Activated CD4-positive, alpha-beta T cell treated with anti-CD3 and anti-CD28 coated beads for 48 hours (primary cell): ENCODE measurements at places on chromosomes 11 and 22.

GRCh38 chr22:35568751-35569739 lies 28.4 kb downstream of the RASD2 start:
- DNase-seq = no peak

DNA sequence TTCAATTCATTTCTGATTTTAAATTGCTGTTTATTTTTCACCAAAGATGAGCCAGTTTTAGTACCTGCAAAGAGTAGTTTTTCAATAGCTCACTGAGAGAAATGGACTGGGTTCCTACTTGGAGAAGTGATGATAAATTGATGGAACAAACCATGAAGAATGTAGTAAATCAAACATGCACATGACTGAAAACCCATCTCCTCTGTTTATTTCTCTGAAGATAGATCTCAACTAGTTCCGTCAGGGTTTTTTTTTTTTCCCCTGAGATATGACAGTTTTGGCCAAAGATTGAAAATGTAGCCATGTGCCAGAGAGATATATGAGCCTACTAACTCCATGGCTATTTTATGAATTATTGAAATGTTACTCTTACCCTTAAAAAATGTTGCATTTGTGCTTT lies 239.6 kb downstream of the DDX10 start:
- no peak for DNase-seq

DNA sequence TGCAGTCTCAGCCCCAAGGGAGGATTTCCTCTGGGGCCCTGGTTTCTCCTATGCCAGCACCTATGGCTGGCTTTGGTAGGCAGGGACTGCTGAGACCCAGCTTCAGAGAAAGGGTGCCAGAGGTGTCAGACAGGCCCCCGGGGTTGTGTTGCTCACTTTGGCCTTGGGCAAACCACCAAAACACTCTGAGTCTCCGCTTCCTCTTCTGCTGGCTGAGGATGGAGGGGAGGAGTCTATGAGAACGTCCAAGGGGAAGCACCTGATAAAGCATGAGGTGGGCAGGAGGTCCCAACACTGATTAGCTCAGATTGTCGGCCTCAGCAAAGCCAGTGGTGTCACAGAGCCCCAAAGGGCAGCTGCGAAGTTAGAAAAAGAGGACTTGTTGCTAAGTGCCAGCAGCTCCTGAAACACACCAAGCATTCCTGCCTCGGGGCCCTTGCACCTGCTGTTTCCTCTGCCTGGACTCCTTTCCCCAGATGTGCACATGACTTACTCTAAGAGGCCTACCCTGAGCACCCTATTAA lies 10.5 kb downstream of the SMTNL1 start:
- no peak for DNase-seq

DNA sequence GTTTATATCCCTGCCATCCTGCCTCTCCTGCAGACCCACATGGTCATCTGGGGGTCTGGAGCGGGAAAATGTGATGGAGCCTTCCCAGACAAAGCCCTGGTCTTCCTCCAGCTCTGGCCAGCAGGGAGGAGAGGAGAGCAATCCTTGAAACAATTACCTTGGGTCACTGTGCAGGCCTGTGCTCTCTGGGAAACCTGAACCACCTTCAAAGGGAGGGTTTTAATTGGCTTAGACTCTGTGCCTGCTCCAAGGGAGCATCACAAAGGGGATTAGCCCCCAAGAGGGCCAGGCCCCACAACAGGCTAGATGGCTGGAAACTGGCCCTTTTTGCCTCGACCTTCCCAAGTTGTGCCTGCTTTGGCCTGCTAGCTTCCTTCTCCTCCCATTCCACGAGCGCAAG lies 351.9 kb downstream of the TENM4 start:
- DNase-seq = no peak

DNA sequence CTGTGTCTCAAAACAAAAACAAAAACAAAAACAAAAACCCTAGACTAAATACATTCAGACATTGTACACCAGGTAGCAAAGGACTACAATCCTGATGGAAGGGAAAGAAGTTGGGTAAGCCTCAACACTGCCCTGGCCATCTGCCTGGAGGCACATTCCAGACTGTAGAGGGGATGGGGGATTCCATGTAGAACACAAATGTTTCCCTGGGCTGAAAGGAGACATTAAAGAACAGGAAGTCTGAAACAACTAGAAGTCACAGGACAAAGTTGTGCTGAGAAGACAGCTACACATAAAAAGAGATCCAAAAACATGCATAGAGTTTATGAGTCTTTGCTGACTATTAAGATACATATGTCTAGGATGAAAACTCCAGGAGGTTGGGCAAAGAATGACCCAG lies 83.9 kb downstream of the RRAS2 start:
- no peak for DNase-seq

DNA sequence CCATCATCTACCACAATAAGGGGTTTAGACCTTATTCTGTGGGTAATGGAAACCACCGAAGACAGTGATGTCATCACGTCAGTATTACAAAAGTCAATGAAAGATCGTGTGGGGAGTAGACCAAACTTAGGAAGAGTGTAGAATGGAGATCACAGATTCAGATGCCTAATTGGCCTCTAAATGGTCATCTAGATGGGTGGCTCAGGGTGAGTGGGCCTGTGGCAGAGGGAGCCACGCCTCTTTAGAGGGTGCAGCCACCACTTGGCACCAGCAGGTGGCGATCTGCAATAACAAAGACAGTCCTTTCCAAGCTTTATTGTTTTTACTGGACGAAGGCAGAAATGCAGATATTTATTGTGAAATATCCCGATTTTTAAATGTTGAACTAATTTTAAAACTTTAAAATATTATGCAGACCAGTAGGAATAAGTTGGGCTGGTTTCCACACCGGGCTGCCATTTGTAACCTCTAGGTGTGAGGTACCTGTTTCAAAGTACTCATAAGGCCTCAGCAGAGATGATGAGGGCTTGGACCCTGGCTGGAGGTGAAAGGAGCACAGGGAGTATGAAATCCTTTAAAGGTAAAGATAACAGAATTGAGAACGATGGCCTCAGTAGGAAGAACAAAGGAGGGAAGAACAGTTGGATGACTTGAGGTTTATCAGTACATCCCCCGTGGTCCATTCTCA lies 222.0 kb downstream of the DBX1 start:
- DNase-seq = peak; percentile 57

GRCh38 chr11:87597725-87598124 lies 560.0 kb downstream of the TMEM135 start:
- no peak for DNase-seq
